ENCODE measurements at places on chromosomes 11 and 22. TPM values are rescaled to one million over a fixed set of nuclear protein-coding genes. Genes with fewer than 3 reads are reported as not detected.

DNA sequence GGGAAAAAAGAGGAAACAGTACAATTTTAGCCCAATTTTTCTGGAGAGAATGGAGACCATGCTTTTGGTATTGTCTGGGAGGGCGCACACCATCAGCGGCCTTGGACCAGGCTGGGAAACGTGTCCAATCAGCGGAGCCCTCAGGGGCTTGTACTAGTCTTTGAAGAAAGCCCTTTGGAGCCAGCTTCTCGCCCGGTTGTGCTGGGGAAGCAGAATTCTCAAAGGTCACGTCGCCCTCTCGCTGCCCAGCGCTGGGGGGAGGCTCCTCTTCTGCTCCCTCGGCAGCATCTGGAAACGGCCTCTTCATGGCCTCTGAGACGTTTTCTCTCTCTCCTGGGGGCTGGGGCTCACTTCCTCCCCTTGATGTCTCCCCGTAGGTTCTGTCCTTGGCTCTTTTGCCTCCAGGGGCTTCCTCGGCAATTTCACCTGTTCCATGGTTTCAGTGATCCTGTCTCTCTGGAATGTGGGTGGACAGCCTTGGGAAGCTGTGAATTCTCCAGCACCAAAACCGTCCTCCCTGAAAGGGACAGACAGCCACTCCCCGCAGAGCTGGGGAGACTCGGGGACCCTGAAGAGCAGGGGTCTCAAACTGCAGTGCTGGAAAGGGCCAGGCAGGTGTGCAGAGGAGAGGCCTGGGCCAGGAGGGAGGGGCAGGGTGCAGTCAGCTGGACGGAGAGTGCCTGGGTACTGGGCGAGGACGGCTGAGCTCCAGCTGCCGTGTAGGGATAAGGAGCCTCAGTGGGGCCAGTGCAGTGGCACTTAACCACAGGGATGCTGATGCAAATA is 80.2 kb downstream of the RPS6KA4 start:
- no peak for DNase-seq

GRCh38 chr11:93744669-93745004 is 3.2 kb downstream of the C11orf54 start:
- DNase-seq: no peak

INSC gene
- polyA plus RNA-seq: 0.68 TPM

GAB2 gene
- 13.2 TPM for polyA plus RNA-seq

DNA sequence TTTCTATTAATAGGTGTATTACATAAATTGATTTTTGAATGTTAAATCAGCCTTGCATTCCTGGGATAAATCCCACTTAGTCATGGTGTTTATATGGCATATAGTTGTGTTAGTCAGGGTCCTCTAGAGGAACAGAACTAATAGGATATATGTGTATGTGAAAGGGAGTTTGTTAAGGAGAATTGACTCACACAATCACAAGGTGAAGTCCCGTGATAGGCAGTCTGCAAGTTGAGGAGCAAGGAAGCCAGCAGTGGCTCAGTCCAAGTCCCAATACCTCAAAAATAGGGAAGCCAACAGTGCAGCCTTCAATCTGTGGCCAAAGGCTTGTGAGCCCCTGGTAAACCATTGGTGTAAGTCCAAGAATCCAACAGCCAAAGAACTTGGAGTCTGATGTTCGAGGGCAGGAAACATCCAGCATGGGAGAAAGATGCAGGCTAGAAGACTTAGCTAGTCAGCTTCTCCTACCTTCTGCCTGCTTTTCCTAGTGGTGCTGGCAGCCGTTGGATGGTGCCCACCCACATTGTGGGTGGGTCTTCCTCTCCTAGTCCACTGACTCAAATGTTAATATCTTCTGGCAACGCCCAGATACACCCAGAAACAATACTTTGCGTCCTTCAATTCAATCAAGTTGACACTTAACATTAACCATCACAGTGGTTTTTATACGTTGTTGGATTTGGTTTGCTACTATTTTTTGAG is 12.9 kb downstream of the SFI1 start:
- DNase-seq: no peak

GRCh38 chr11:134529212-134530096 is 117.4 kb upstream of the B3GAT1 start:
- DNase-seq: no peak

PGM2L1 gene
- 5.2 TPM for polyA plus RNA-seq
